NCI-H2029 treated with DMSO at 0.1 percent for 48 hours (cell line): ENCODE measurements at places on chromosomes 1 and 21.

DNA sequence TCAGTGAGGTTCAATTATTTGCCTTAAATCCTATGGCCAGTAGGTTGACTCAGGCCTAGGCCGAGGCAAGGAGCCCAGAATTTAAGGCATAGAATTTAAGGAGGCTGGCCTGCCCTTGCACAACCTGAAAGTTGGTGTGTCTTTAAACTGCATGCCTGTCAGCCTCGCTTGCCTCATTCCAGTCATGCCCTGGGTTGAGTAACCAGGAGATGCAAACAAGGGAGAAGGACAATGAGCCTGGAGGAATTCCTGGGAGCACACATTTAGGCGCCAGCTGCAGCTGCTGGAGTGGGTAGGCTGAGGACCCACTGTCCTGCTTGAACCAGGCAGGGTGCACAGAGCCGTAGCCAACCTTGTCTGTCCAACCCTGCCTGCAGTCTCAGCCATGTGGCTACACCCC lies 11.7 kb downstream of the CD2 start:
- no peak for DNase-seq

GRCh38 chr1:239049571-239049970 lies 336.8 kb upstream of the CHRM3 start:
- no peak for DNase-seq

DNA sequence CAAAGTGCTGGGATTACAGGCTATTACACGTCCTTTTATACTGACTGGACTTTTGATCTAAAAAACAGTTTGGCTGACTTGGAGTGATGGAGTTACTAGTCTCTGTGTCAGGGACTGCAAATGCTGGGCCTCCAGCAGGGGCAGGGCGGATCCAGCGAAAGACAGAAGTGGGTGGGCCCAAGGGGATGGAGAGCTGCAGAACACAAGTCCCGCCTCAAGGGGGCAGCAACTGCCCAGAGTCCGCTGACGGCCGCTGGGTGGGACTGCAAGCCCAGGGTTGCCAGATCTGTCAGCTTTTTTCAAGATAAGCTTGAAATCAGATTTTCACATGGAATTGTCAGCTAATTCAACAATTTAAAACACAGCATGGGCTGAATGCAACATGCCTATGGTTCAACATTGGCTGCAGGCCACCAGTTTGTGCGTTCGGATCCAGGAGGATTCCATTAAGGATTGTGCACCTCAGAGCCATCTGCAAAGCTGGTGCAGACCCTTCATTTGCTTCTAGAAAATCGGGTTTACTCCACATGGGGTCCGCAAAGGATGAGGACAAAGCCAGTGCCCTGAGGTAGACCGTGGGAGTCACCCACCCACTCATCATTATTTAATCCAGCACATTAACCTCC lies 10.7 kb downstream of the STMN1 start:
- peak; percentile 40 for DNase-seq

- DNase-seq: no peak
Observed at GRCh38 chr1:111656086-111657017, 36.8 kb downstream of the RAP1A start.

GRCh38 chr1:88741413-88741812 lies 57.3 kb downstream of the PKN2 start:
- DNase-seq: no peak

DNA sequence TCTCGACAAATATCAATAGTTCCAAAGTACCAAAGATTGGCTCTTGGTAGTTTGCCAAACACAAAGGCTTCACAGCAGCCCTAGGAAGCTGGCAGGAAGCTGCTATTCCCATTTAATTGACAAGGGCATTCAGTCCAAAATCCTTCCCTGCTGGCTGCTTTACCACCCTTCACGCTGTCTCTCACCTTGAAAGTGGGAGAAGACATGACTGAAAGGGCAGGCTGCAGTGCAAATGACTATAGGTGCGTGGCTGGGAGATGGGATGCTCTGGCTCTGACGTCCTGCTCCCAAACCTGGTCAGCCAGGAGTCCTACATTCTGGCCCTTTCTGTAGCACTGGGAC lies 3.8 kb upstream of the CSF1 start:
- no peak for DNase-seq

DNA sequence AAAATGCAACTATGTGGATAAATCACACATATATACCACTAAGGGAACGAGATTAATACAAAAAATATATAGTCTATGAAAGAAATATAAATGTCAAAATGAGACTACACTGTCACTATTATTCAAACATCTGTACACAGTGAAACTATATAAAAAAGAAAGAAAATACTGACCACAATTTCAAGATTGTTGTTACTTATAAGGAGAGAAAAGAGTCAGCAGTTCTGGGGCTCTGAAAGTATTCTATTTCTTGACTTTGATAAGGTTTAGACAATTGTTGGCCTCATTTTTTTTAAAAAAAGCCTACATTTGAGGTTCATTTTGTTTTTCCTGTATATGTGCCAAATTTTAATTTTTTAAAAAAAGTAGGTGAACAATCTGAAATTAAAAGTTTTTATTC lies 319.3 kb upstream of the CHRM3 start:
- DNase-seq: no peak

DNA sequence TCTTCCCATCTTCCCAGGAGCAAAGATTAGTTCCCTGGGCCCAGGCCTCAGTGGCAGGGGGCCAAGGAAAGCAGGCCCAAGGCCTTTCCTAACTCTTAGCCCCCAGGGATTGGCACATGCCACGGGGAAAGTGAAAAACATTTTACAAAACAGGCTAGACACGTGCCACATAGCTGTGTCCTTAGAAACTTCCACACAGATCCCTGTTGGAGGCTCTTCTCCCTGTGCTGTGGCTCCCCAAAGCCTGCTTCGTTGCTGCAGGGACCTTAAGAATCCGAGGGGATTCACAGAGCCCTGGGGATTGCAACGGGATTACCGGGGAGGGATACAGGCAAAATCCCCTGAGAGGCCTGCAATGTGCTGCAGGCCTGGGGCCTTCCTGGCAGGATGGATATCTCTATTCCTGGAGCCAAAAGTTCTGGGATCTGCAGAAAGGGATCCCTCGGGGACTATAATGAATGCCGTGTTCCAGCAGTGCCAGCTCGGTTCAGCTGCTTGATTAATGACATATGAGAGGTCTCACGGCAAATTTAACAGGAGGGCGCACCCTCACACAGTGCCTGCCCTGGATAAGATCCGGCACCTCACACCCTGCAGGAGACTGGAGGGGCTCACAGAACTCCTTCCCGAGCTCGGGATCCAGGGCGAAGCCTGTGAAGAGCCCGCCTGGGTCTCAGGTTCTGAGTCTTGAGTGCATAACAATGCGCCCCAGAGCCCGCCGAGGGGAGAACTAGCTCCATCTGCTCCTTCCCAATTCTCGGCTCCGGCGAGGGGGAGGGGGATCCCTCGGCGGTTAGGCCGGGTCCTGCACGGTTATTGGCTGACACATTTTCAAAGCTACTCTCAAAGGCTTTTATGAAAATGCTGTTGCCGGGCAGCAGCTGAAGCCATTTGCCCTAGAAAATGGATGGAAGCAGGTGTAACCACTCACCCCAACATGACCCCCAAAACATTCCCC lies 15.3 kb upstream of the RGS8 start:
- no peak for DNase-seq

GRCh38 chr1:93813076-93813475 lies 65.9 kb downstream of the DNTTIP2 start:
- DNase-seq: no peak

GRCh38 chr1:47786316-47786715 lies 210.9 kb downstream of the TRABD2B start:
- no peak for DNase-seq

- peak; percentile 57 for DNase-seq
Observed at GRCh38 chr1:25743164-25744139, 56.5 kb upstream of the SELENON start.

DNA sequence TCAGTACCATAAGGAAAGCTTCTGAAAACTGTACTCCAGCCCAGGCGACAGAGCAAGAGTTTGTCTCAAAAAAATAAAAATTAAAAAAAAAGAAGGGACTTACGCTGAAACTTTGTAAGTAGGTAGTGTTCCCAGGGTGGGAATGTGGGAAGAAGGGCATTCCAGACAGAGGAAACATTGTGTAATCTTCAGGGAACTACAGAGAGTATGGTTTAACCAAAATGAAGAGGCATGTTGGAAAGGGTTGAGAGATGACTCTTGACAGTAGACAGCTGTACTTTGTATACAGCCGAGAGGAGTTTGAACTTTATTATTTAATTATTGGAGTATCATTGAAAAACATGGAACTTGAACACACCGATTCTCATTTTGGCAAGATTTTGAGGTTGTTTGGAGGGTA lies 43.0 kb downstream of the PPP2R5A start:
- DNase-seq: no peak
